ENCODE measurements at places on chromosomes 3 and 15. TPM values are rescaled to one million over a fixed set of nuclear protein-coding genes. Genes with fewer than 3 reads are reported as not detected.

- peak; percentile 63 for DNase-seq
Measured at GRCh38 chr3:132253262-132253878, 63.8 kb upstream of the ACP3 start.

DNA sequence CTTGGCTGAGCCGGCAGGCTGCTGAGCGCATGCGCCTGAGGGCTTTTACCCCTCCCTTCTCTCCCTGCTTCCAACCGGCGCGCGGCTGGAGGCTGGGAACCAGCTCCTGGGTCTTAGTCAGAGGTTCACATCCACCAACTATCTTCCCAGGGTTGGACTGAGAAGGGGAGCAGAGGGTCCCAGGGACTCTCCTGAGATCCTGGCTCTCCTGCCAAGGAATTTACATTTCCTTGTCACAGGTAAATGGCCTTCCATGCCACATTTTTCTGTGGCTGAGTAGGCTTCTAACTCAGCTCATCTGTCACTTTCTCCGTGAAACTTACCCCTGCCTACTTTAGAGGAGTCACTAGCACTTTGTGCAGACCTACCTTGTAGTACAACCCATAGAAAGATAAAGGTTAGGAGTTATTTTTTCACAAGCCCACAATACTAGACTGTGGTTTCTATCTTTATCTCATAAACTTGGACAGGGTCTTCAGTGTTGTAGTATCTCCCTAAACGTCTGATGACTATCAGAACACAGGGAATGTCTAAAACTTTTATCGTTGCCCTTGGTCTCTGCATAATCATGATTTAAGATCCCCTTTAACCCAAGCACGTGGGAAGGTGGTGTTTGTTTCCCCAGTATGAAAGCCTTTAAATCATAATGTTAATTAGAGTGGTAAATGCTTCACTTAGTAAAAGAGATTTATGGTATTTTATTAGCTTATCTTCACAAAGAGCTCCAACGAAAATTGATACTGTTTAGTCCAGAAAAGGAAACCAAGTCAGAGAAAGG is 638 bp upstream of the TBC1D5 start:
- DNase-seq = no peak

GRCh38 chr3:44555723-44556122 is 730 bp downstream of the ZKSCAN7 start:
- no peak for DNase-seq

The ECE2 gene
- not detected for total RNA-seq

DNA sequence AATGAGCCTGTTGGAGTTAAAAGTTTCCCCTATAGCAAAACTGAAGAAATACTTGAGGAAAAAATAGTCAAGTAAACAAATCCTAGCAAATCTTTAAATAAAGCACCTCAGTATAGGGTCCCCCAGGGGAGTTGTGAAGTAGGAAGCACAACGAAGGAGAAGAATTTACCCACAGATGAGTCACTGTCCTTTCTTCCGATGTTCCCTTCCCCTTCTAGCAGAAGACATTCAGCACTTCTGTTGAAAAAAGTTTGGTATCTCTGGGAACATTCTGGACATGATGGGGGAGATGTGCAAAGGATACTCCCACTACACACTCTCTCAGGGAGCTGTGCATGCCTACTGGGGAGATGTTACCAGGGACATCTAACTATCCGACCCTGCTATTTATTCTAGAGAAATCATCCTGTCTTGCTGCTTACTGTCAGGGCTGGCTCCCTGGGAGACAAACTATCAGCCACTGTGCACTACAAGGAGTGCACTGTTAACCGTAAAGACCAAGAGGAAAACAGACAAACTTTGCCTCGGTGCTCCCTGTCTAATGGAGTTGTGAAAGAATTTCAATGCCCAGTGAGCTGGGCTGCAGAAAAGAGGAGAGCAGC is 93.8 kb downstream of the RFTN1 start:
- no peak for DNase-seq

The TLR9 gene
- total RNA-seq = 0.27 TPM

DNA sequence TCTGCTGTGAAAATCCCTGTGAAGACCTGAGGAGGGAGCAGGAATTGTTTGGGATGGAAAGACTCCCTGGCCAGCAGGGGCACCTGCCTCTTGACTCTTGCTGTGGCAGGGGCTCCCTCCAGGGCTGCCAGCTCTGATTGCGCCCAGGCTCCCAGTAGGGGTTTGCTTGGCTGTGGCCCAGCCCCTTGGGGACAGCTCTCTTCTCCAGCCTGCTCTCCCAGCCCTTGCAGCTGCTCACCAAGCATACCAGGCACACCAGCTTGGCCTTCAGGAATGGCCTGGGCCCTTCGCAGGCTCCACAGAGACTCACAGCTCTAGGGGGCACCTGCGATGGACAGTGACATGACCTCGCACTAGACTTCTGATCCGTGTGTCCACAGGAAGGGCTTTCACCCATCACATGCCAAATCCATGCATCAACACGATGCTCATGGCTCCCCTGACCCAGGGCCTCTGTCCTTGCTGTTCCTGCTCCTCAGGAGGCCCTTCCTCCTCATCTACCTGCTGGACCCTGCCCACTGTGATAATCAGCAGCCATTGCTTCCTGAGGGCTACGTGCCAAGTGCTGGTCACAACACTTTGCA is 61.8 kb downstream of the SCN5A start:
- no peak for DNase-seq

- DNase-seq = no peak
Measured at GRCh38 chr15:31330111-31330785, 3.6 kb downstream of the KLF13 start.

DNA sequence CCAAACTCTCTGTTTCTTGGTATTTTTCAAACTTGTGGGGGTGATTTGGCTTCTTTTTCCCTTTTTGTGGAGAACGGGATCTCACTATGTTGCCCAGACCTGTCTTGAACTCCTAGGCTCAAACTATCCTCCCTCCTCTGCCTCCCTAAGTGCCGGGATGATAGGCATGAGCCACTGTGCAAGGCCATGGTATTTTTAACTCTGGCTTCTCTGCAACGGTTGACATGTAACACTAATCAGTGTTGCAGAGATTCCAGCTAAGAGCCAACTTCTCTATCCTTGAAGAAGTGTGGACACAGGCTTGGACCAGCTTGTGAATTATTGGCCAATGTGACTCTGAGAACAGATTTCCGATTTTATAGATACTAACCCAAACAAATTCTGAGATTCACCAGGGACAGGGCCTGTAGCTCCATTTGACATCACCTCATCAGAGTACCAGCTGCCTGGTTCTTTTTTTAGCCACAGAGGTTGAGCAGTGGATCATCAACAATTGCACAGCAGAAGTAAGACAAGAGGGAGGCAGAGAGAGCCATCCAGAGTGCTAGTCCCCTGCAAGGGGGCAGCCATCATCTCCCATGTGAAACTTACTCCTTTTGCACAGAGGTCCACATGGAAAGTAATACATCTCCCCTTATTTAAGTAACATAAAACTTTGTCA is 98.1 kb upstream of the SYNPR start:
- no peak for DNase-seq

DNA sequence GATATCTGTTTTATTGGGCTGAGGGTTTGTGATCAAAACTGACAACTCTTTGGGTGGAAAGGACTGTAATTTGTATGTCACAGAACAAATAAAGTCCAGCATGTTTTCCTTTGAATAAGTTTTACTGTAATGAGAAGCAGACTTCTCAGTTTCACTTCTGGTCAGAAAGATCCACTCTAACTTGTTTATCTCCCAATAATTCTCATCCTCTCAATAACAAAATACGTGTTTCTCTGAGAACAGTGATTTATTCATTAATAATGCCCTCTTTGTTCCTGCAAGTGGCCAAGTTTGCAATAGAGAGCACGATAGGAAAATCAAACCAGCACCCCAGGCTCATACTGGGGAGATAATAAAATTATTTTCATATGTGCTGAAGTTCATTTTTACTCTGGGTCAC is 190.6 kb downstream of the CNTN3 start:
- no peak for DNase-seq

DNA sequence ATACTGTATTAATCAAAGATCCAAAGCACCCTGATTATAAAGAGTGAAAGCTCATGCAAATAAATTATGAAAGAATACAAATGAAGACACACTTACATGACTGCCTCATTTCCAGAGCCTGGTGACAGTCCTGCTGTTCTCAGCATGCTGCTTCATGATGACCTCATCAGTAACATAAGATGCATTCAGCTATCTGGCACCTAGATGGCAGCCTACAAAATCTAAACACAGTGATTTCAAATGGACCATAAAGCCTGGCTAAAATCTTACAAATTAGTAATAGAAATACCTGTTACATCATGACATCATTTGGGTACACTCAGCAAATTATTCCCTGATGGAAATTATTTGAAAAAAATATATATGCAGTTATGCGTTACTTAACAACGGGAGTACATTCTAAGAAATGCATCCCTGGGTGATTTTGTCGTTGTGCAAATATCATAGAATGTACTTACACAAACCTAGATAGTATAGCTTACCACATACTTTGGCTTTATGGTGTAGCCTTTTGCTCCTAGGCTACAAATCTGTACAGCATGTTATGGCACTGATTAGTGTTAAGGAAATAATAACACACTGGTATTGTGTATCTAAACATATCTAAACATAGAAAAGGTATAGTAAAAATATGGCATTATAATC is 207.2 kb downstream of the EPHA3 start:
- no peak for DNase-seq

DNA sequence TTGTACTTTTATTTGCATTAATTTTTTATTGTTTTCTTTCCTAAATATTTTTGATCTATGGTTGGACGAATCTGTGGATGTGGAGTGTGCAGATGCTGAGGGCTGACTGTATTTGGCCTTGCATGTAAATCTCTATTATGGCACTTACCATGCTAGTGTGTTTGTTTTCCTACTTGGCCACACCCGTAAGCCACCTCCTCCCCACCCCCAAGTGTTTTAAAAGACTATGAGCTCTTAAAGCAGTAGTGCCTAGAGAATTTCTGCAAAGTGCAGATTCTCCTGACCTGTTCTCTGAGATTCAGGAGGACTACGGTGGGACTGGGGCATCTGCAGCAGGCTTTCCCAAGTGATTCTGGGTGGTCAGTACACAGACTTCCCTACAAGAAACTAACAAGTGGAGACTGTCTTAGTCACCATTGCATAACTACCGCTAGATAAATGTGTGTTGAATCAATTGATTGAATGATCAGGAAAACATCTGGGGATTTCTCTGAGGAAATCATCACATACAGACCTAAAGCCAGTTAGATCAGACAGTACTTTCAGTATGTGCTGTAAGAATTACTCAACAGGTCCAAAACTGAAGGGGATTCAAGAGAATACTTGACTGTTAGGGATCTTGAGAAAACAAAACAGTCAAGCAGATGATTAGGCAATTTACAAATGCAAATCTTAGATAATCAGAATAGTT is 6.2 kb upstream of the TIPARP start:
- DNase-seq = peak; percentile 45

DNA sequence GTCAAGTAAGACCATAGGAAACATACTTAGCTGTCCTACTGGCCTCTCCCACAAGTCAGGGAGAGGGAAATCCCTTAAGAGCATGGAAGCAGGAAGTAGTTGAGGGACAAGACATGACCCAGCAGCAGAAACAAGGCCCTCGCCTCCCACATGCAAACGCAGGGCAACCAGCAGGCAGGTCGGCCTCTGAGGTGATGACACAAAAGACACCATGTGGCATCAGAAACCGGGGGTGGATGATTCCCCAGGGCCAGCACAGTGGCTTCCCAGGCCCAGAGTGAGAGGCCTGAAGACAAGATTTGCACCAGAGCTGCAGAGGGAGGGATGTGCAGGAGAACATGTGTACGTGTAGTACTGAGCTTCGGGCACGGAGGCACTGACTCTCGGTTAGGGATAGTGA is 26.3 kb downstream of the PXYLP1 start:
- no peak for DNase-seq

All from Calu3 (cell line).